ENCODE measurements at places on chromosomes 6 and 20.

GRCh38 chr6:136782021-136782770 lies 10.1 kb downstream of the MAP3K5 start:
- no peak for DNase-seq

GRCh38 chr6:28206928-28207509 lies 18.1 kb upstream of the ZSCAN9 start:
- DNase-seq, result no peak

GRCh38 chr20:37521061-37521771 lies at the start of gene NNAT:
NNAT (plus strand) TSS chr20:37521250; CDS start chr20:37521332, 82 bp downstream.
- no peak for DNase-seq

GRCh38 chr20:40339661-40340449 lies 349.2 kb downstream of the MAFB start:
- DNase-seq, result no peak

- peak; percentile 47 for DNase-seq
Observed at GRCh38 chr6:26284537-26285142, 80.4 kb upstream of the BTN3A2 start.

All from activated T-helper 1 cell treated with anti-CD3 and anti-CD28 coated beads, Interleukin-12 subunit alpha, Interleukin-12 subunit beta, Interleukin-2, Interleukin-4 antibody, amounts not matched to agents 30 ng/mL and 10 ng/mL and 1 ng/mL, durations not matched to agents 14 hours and 24 hours and 36 hours (primary cell).